Upper lobe of right lung (tissue), 1 donor: ENCODE measurements at places on chromosomes 12 and 14.
A peak's percentile ranks its signal among the peaks of the same experiment; 100 is the strongest.

DNA sequence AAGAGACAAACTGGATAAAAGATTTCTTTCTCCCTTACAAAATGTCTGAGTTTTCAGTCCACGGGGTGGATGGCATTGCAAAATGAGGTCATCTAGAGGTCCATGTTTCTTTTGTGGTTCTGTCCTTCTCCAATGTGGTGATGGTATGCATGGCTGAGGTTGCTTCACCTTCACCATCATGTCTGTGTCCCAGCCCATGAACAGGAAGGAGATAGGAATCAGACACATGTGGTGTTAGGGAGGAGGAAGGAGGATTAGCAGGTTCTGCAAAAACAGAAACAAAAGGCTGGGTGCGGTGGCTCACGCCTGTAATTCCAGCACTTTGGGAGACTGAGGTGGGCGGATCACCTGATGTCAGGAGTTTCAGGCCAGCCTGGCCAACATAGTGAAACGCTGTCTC, 11.0 kb upstream of the AEBP2 start:
- DNase-seq = no peak

DNA sequence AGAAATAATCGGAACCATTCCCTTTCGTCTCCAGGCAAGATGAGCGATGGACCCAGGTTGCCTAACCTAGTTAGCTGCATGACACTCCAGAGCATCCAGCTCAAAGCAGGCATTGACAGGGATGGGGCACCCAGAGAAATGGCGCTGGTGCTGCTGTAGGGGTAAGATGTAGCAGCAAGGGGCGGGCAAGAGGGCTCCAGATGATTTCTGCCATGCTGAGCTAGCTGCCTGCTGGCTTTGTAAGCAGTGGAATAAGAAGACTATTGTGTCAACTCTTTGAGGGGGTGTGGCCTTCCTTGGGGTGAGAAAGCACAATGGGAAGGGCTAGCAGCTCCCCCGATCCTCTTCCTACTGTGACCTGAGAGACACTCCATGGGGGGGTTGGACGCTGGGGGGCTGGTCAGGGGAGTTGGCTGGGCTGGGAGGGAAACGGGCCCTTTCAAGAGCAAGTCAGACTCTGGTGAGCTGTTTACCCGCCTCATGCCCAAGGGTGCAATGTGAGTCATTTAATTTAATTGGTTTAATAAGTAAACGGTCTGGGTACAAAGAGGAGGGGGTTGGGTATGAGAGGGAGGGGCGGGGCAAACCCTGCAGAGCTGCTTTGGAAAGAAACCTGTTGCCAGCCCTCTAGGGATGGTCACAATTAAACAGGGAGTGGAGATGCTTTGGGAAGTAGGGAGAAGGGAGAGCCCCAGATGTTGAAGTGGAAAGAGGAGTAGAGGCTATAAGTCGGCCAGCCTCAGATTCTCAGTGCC, 50.5 kb downstream of the B4GALNT3 start:
- DNase-seq = peak; percentile 74

DNA sequence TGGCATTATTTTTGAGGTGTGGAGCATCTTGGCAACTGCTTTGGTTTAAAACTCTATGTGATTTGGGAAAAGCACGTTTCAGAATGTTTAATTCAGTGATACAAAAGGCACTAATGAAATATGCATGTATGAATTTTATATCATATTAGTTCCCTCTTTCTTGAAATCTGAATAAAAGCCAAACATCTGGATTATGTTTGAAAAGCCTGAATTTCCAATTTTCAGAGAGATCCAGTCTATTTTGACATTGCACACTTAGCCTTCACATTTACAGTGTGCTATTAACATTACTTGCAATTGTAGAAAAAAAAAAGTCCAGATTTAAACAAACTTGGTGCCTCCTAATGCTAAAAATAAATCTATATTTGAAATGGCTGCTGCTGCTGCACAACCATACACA, 219.1 kb upstream of the NPAS3 start:
- DNase-seq = no peak

DNA sequence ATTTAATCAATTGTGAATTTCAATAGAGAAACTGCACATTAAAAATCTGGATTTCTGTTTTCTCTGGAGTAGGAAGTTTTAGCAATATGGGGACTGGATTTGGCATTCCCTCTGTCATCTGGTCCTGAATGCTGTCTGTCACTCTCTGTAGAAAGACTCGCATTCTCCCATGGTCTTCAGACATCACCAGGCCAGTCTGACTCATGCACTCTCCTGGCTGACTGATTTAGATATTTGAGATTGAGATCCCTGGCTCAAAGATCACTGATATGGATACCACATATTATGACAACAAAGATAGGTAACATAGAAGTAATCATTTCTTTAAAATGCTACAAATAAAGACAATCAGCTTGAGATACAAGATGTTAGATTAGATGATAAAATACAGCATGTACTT, 524.5 kb downstream of the GALC start:
- DNase-seq = no peak
